Renal cortex interstitium (tissue), 15 donors: ENCODE measurements at places on chromosomes 1 and 21.
A peak's percentile ranks its signal among the peaks of the same experiment; 100 is the strongest.

DNA sequence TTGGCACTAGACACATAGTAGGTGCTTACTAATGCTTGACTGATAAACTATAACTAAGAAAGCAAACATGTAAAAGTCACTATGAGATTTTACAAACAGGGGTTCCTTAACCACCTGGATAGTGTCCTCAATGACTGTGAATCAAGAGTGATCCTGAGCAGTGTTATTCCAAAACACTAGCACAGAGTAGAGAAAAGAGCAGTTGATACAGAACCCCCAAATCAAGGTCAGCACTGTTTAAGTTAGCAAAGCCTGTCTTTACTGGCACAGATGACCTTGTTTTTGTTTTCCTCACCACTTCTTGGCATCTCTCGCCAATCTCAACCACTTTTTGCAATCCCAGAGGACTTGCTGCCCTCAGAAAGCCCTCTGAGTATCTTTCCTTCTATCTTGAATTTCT, 50.7 kb downstream of the BCL9 start:
- no peak for DNase-seq

DNA sequence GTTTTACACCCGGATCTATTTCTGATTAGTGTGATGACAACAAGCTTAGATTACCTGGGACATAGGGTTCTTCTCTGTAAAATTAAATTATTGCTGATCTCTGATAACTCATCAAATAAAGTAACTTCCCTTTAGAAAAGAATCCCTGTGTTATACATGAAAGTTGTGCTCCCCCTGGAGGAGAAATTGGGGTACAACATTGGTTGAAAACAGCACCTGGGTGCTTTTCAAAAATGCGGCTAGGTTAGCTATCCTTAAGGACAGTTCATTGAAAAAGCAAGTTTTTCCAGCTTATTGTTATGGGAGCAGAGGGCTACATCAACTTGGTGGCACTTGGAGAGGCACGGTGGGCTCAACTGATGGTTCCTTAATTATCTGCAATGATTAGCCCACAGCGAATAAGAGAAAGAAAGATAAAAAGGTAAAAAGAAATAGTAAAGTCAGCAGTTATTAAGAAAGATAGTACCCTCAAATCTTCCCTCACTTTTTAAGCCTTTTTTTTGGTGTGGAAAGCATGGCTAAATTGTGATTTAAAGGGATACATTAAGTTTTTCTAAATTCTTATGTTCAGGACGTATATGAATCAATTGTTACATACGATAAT, 97.8 kb downstream of the FMN2 start:
- DNase-seq: peak; percentile 15

DNA sequence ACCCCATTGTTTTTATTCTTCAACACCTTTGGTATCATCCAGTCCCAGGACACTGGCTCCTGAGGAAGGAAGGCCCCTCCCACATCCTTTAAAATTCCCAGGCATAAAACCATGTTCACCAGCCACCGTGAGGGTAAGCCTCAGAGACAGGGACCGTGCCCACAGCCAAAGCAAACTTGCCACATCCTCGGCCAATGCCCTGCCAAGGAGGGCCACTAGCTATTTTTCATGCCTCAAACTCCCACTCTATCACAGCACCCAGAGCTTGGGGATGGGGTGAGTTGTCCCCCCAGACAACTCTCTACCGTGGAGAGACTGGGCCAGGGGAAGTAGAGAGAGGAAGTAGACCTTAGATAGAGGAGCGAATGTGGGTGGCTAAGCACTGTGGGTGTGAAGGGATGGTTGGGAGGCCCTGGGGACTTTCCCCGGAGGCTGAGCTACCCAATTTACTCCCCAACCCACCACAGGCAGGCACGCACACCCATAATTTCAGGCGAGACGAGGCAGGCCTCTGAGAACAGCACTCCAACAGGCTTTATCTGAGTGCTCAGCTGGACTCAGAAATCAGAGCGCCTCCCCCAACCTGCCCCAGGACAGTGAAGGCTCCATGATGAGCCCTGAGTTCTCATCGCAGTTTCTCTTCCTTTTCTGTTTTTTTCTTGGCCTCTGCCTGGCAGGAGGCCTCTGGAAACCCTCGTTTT, 15.9 kb upstream of the BTG2 start:
- DNase-seq: no peak

DNA sequence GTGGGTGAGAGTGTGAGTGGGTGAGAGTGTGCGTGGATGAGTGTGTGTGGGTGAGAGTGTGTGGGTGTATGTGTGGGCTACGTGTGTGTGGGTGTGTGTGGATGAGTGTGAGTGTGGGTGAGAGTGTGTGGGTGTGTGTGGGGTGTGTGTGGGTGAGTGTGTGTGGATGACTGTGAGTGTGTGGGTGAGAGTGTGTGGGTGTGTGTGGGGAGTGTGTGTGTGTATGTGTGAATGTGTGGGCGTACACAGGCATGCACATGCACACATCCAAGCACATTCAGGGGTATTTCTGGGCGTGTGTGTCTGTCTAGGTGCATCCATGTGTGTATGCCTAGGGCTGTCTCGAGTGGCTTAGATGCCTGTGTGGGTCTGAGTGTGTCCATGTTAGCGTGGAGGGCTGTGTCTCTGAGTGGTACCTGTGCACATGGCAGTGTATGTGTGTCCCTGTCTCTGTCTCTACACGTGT, 14.0 kb downstream of the SDC3 start:
- no peak for DNase-seq

GRCh38 chr1:232968965-232969364, 18.6 kb downstream of the NTPCR start:
- DNase-seq: no peak

DNA sequence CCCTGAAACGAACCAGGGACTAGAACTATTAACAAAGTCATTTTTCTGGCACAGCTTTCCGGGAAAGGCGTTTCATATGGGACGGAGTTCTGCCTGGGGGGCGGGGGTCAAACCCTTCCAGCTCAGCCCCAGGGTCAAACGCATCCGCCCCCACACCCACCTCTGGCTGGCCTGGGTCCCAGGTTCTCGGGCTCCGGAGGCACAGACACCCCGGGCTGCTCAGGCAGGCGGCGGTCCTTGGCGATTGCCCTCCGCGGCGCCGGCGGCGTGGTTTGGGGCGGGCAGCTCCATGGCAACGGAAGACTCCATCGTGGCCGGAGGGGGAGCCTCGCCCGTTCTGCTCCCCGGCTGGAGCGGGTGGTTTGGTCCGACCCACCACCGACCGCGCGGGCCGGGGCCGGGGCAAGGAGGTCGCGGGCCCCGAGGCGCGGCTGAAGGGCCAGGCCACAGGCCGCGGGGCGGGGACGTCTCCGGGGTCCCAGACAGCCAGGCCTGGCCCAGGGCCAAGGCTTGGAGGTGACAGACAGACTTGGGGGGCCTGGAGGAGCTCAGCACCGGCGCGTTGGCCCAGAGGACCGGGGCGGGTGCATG, at the start of gene CFAP74:
Gene CFAP74, minus strand, starts transcription at position 246 of the 591 bp plus-strand sequence. CDS start 12,830 bp downstream, outside the sequence.
- no peak for DNase-seq
